ENCODE measurements at places on chromosomes 1 and 21. TPM values are rescaled to one million over a fixed set of nuclear protein-coding genes. Genes with fewer than 3 reads are reported as not detected.

CD1B gene
- total RNA-seq = not detected

FCRL6 gene
- 0.16 TPM for total RNA-seq

S100A7 gene
- not detected for total RNA-seq

DNM3 gene
- total RNA-seq = 25.3 TPM

NEXN gene
- total RNA-seq = 10.6 TPM

All from camera-type eye (tissue), 1 donor.